ENCODE measurements at places on chromosomes 6 and 20.

DNA sequence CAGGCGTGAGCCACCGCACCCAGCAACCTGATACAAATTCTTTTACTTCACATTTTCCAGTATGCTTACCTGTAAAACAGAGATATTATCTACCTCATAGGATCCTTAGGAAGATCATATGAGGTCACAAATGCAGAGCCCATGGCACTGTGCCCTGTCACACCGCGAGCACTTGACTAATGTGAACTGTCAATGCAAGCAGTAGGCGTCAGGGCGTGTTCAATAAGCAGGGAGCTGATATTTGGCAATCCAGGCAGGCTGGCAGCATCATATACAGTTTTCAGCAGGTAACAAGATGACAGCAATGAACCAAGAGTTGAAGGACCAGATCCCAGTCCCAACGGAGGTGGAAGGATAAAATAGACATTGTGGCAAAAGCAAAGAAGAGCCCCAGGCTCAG, 14.6 kb upstream of the ARID1B start:
- DNase-seq = no peak

DNA sequence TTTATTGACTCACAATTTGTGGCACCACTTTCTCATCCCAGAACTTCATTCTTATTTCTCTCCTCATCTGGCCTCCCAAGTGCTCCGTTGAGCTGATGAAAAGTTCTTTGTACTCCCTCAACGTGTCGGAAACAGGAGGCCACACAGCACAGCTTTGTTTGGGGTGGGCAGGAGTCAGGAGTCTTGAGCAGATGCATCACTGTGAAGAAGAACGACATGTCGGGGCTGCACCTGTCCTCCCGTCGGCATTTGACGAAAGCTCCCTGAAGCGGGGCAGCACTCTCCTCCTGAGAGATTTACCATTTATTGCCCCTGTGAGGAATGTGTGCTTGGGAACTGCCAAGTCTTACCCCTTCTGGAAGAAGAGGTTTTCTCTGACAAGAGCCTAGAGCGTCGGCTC, 28.1 kb downstream of the TAF8 start:
- no peak for DNase-seq

DNA sequence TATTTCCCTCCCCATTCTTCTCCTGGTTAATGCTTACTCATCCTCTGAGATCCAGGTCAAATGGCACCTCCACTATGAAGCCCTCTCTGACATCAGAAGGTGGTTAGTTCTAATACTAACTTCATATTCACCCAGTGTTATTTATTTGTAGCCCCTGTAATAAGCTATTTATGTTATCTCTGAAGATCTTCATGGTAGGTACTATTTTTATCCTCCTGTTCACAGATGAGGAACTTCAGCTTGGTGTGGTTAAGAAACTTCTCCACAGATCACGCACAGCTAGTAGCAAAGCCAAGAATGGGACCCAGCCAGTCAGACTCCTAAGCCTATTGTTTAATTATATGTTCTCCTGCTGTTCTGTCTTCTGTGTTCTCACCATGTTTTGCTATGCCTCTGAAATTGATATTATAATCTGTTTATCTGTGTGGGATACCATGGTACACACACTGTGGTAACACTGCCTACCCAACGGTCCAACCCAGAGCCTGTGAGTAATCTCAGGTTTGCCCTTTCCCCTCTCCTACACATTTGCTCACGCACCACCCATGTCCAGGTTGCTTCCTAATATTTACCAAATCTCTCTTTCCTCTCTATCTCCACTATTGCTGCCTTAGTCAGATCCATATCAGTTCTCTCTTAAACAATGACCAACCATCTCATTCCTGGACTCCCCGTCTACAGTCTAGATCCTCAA, 98.4 kb downstream of the IPCEF1 start:
- DNase-seq = no peak

- no peak for DNase-seq
Observed at GRCh38 chr6:17583811-17584210, 16.3 kb upstream of the FAM8A1 start.

DNA sequence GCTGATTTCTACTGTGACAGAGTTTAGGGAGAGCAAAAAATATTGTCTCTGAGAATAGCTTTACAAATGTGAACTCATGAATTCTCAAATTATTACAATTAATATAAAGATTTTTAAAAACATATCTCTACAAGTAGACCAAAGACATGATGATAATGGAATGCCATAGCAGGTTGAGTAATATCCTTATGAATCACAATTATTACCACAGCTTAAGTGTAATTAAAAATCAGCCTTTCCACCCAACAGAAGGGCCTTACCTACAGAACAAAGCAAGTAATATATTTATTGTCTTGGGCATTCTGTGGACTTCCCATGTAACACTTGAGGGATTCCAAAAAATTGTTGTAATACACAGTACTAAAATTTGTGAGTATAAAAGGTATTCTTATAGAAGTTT, 1099.6 kb upstream of the GJE1 start:
- no peak for DNase-seq

DNA sequence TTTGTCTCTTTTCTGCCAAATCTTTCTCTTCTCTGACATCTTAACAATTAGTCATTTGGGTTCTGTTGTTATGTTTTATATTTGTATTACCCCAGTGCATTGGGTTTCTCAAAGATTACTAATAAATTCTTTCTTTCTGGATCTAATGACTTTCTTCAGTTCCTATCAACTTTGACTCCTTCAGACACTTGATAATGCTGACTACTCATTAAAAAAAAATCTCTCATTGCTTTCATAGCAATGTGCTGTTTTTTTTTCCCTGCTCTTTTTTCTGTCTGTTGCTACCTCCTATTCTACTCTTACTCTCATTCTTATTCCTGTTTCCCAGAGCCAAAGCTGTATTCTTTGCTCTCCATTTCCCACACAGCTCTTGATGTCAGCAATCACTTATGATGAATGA, 81.3 kb upstream of the MAP3K7 start:
- DNase-seq = no peak

- no peak for DNase-seq
Observed at GRCh38 chr6:56222499-56222898, 24.9 kb downstream of the COL21A1 start.

- DNase-seq = no peak
Observed at GRCh38 chr6:35142588-35143569, 1.7 kb upstream of the TCP11 start.

DNA sequence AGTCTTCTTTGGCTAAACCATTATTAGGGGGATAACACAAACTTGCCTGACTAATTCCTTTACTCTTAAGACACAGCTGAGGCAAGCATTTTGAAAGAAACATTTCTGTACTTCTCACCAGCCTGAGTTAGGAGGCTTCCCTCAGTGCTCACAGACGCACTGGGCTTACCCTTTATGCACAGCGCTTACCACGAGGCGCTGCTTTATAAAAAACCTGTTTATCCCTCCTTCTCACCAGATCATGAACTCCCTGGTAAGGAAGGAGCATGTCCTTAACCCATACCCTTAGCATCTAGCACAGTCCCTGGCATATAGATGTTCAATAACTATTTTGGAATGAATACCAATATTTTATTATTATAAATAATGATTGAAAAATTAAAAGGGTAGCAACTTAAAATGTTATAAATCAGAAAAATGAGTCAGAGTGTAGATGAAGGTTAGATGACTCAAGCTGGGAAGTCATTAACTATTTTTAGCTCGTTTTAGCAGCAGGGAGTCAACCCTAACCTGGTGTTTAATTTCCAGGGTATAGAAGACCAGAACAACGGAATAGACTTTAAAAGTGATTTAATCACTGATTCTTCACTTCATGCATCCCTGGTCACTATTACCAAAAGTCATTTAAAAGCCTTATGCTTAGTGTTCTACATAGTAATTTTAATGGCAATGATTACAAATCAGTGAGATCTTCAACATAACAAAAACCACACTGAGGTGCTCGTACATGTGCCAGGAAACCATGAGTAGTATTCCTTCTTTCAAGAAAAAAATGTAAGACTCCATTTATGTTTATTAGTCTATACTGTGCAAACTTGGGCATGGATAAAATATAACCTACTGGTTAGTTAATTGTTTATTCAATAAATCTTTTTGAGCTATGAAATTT, 4.1 kb upstream of the TPD52L1 start:
- DNase-seq = no peak

DNA sequence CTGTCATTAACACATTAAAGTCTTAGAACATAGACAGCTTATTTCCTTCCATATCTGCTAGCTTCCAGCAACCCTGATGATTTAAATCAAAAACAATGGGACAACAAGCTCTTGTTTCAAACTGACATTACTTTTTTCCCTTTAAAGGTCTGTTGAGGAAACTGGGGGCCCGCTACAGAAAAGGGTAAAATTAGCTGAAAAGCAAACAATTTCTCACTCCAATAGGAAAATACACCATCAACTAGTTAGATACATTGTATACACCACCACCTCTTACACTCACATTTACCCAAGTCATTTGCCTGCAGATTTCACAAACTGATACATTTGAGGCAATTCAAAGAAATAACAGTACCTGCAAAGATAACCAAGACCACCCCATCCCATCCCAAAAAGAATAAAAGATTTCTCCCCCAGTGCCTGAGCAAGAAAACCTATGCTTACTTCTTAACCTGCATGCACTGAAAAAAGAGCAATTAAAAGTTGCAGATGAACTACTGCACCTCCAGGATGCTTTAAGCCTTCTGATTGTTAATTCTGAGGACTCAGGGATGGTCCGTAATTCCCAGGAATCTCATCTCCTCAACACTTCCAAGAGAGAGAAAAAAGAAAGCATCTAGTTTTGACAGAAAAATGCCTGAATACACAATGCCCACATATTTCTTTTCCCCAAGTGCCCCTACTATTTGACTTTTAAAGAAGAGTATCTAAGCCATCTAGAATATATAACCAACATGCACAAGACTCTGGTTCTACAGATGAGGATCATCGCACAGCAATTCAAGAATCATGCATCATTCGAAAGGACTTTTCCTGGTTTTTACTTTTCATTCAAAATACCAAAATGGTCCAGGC, 5.6 kb downstream of the ZMYND8 start:
- no peak for DNase-seq

- no peak for DNase-seq
Observed at GRCh38 chr6:140049251-140049650, 674.8 kb upstream of the CITED2 start.

- no peak for DNase-seq
Observed at GRCh38 chr6:74289884-74290283, 593.9 kb downstream of the CD109 start.
